Amniotic stem cell (primary cell): ENCODE measurements at places on chromosomes 12 and 14.

DNA sequence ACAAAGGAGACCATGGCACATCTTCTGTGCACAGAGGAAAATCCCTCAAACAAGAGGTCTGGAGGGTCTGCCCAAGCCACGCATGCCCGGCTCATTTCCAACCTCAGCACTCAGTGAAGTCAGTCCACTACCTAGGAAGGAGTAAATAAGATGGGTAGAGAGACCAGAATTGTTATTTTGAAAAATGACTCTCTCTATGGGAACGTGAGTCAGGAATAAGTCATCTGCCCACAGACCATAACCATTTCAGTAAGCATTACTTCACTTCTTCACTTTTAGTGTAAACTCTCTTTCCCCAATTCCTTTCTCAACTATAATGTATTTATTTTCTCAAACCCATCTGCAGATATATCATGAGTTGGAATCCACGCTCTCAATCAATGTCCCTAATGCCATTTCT lies 1039.9 kb upstream of the USP15 start:
- DNase-seq = no peak

GRCh38 chr14:59055439-59056045 lies 132.9 kb upstream of the DAAM1 start:
- peak; percentile 34 for DNase-seq

DNA sequence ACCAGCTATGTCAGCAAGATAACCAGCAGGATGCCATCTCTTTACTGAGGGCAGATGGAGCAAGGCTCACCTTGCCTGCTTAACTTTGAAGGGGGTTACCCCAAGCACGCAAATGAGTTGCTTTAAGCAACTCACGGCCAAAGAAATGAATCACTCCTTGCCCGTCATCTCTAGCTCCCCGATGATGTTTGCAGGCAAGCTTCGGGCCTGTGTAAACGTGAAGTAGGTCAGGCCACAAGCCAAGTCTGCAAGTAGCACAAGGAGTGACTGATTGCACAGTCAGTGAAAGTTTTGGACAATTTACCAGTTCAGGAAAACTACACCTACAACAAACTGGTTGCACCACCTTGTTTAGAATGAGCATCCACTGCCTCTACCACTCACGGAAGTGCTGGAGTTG lies 699.7 kb upstream of the TBX3 start:
- no peak for DNase-seq

- DNase-seq = no peak
Measured at GRCh38 chr12:576615-577110, 86.6 kb downstream of the NINJ2 start.

DNA sequence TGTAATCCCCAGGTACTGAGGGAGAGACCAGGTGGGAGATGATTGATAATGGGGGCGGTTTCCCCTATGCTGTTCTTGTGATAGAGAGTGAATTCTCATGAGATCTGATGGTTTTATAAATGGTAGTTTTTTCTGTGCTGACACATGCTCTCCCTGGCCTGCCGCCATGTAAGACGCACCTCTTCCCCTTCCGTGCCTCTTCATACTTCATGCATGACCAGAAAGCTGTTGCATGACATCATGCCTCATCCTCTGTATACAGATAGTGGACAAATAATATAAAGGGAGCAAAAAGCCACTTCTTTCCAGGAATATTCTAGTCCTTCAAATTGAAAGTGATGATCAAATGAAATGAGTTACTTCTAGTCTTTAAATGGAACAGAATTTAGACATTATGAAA lies 47.3 kb upstream of the LRIG3 start:
- DNase-seq = no peak

DNA sequence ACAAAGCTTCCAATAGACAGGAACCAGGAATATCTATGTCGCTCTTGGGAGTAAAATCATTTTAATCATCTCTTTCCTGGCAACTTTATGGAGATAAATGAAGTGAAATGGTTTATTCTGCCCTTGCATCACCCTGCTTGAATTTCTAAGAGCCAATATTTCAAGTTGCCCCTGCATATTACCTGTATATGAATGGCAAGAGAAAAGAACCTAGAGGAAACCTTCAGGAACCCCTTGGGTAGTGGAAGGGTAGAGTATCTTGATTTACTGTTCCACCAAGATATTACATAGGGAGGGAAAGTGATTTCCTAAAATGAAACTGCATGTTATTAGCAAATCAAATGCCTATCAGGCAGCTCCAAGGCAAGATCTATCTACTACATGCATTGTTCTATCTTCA lies 308.4 kb upstream of the NAV3 start:
- no peak for DNase-seq

GRCh38 chr12:93244514-93245077 lies 133.1 kb upstream of the NUDT4 start:
- DNase-seq = no peak

- peak; percentile 46 for DNase-seq
Measured at GRCh38 chr12:122366685-122367475, 55.6 kb downstream of the CLIP1 start.

- DNase-seq = no peak
Measured at GRCh38 chr12:34340534-34341361, 318.5 kb downstream of the ALG10 start.

DNA sequence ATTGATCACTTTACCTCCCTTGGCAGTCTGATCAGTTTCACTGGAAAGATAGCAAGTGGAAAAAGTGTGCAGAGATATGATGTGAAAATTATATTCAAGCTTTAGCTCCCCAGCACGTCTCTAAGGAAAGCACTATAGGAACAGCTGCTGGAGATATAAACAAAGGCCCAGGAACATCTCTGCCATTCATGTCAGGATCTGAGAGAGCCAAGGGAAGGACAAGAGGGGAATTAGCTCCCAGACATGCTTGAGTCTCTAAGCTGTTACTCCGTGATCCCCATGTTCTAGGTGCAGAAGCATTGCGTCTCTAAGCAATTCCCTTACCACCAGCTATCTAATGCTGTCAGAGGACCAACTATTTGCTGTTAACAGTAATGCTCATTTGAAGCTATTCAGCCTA lies 700.2 kb downstream of the DIO2 start:
- no peak for DNase-seq

DNA sequence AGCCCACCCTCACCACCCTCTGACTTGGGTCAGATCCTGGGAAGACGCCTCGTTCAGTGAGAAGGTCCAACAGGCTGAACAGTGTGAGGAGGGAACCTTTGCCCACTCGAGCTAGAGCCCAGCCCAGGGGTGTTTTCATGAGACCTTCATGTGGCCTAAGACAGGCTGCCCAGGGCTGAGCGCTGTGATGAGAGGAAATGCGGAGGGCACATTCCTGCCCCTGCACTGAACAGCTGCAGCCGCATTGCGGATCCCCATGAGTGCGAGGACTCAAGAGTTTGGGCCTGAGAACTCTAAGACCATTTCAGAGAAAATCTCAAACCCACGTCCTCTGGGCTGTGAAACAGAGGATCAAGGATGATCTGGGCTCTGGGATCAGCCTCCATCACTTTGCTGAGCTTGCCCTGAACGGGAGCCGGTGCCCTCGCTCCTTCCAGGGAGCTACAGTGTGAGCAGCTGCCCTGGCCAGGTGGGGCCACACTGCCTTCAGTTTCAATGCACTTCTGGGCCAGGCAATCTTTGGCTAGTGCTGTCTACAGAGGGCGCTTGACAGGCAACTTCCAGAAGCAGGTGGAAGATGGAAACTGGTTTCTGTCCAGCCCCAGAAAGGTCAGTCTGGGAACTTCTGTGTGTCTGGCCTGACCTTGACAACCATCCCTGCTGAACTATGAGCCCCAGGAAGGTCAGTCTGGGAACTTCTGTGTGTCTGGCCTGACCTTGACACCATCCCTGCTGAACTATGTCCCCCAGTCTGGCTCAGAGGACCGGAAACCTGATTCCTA lies 43.5 kb upstream of the P2RX7 start:
- no peak for DNase-seq

DNA sequence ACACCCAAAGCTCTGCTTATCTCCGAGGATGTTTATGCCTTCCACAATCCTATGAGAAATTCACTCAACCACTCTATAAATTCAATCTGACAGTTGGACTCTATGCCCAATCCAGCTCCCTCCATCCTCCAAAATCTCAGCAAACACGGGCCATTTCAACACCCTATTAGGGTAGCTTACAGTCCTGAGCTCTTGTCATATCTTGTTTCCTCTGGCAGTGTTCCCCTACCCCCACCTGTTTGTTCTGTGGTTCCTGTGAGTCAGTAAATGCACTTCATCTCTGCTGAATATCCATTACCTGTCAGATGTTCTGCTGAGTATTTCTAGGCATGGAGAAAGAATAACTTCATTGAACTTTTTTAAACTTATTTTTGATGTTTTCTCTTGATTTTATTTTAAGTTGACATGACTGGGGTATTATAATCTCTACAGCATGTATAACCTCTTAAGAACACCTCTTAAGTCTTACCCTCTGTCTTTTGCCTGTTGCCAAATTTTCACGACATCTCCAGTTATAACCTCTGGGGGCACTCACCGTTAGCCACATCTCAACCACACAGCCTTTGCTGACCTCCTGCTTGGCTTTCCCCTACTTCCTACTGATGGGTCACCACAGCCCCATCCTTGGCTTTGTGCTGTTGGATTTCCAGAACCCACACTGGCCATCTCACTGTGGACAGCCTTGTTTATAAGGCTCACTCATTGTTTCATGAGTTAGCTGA lies 317.0 kb upstream of the TMPO start:
- DNase-seq = no peak
